Neuronal stem cell (in vitro differentiated cells): ENCODE measurements at places on chromosomes 4 and X.

- no peak for DNase-seq
Measured at GRCh38 chrX:20432048-20432447, 165.3 kb upstream of the RPS6KA3 start.

GRCh38 chrX:111837197-111837596, 38.8 kb upstream of the TRPC5OS start:
- DNase-seq: no peak

GRCh38 chr4:107718351-107718965, 1.6 kb downstream of the PAPSS1 start:
- DNase-seq: no peak

GRCh38 chrX:45771560-45772340, 571.1 kb upstream of the DIPK2B start:
- no peak for DNase-seq

DNA sequence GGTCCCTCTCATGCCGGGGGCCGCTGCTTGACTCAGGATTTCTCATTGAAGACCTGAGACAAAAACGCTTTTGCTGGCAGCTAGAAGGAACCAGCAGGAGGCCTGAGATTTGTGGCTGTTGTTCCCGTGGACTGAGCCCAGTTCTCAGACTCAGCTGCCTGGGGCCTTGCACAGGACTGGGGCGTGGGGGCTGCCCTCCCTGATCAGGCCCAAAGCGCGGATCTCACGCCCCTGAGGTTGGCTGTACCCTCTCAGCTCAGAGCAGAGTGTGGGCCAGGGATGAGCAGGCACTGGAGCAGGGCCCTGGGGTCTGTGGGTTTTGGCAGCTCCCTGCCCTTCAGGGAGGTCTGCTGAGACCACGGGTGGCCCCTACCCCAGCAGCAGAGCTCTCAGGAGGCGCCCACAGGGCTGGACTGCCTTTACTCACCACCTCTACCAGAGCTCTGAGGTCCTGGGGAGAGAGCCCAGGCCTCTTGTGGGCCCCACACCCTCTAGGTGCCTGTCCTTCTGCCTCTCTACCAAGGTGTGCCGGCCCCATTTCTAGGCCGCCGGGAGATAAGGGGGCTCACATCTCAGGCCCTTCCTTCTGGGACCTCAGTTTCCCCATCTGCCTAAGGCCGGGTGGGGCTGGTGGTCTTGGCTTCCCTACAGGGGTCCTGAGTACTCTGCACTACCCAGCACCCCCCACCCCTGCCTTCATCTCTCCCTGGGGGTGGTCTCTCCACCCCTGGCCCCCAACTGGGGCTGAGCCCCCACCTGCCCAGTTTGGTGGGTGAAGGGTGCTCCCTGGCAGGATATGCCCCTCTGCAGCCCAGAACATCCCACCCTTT, 5.6 kb downstream of the MSANTD1 start:
- peak; percentile 9 for DNase-seq

GRCh38 chr4:125243789-125244397, 70.9 kb upstream of the FAT4 start:
- DNase-seq: no peak

- no peak for DNase-seq
Measured at GRCh38 chr4:134567461-134567860, 365.9 kb upstream of the PABPC4L start.

GRCh38 chr4:47383829-47384427, 79.6 kb downstream of the COMMD8 start:
- peak; percentile 4 for DNase-seq

GRCh38 chr4:31334086-31334910, 614.1 kb downstream of the PCDH7 start:
- no peak for DNase-seq

DNA sequence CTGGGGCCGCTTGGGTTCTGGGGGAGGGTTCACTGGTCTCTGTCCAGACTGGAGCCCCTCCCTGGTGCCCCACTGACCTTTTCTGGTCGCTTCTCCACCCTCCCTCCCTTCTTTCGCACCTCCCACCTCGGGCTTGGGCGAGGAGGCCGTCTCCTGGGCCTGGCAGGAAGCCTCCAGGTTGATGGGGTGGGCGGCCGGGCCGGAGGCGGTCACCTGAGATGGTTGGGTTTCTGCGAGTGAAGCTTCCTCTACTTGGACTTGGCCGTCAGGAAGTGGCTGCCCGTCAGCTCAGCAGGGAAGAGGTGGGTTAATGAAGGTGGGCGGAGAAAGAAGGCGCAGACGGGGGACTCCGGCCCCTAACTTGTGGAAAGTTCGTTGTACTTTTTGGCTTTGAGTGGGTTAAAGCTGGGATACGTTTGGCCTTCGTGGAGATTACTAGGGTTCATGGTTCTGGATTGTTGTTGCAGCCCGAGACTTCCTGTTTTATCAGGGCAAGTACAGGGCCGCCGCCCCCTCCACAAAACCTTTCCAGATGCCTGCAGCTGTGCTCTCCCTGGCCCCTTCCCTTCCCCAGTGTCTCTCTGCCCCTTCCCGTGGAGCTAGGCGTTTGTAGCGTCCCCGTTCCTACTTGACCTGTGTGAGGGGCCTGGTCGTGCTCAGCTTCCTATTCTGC, 1.2 kb downstream of the AKAP17A start:
- no peak for DNase-seq

GRCh38 chr4:171017593-171017992, 795.6 kb upstream of the GALNTL6 start:
- DNase-seq: peak; percentile 3

GRCh38 chr4:61520681-61521160, 320.6 kb downstream of the ADGRL3 start:
- DNase-seq: no peak

GRCh38 chrX:3659761-3660160, 53.7 kb downstream of the PRKX start:
- no peak for DNase-seq

DNA sequence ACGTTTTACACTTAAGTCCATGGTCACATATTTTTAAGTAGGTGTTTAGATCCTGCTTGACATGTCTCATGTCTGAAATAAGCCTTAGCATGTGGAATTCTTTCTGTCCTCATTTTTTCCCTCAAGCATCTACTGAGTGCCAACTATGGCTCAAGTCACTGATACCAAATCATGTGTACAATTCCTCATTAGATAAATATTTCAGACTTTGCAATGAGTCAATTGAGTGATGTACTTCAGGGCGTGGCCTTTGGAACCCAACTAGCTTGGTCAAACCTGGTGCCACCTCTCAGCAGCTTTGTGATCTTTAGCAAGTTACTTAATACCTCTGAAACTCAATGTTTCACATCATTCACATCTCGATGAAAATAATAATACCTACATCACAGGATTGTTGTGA, 12.6 kb upstream of the JADE1 start:
- DNase-seq: no peak

DNA sequence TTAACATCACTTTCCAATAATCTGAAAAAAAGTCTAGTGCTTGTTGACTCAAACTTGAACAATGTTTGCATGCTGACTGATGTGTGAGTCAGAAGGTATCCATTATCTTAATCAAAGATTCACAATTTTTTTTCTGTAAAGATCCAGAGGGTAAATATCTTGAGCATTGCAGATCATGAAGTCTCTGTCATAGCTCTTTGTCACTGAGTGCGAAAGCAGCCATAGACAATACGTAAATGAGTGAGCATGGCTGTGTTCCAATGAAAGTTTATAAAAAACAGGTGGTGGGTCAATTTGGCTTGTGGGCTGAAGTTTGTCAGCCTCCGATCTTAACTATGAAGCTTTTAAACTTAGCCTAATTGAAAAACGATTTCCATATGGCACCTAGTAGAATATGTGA, 37.7 kb downstream of the NHS start:
- no peak for DNase-seq

GRCh38 chrX:102849396-102849795, 87.7 kb upstream of the RAB40AL start:
- DNase-seq: no peak

GRCh38 chr4:87270144-87270543, 49.7 kb upstream of the KLHL8 start:
- peak; percentile 18 for DNase-seq

GRCh38 chr4:101066626-101067170, 280.6 kb downstream of the PPP3CA start:
- DNase-seq: no peak

DNA sequence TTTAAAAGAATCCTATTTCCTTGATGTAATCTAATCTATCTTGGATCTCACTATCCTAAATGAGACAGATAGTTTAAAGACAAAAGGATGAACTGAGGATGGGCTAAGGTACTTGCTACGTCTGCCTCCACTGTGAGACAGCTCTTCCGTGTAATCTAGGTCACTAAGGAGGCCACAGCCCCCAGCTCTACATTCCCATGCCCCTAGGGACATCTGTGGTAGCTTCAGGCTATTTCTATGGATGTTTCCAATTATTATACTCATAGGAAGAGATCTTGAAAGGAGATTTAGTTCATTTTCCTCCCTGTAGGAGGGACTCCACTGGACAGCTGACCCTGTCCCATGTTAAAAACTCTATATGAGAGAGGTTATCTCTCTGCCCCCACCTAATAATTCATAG, 140.8 kb upstream of the TRPC5 start:
- DNase-seq: no peak

DNA sequence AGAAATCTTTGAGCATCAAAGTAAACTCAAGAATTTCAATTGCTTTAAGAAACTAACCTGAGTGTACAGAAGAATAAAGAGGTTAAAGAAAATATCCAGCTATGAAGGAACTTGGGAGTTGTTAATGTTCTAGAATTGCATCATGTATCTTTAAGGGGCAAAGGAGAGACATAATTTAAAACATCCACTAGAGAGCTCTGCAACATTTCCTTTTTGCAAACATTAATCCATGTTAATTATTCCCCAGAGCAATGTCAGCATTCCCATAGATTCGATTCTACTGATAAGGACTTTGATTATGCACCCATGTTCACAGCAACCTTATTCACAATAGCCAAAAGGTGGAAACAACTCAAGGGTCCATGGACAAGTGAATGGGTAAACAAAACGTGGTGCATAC, 80.2 kb upstream of the SORBS2 start:
- no peak for DNase-seq

DNA sequence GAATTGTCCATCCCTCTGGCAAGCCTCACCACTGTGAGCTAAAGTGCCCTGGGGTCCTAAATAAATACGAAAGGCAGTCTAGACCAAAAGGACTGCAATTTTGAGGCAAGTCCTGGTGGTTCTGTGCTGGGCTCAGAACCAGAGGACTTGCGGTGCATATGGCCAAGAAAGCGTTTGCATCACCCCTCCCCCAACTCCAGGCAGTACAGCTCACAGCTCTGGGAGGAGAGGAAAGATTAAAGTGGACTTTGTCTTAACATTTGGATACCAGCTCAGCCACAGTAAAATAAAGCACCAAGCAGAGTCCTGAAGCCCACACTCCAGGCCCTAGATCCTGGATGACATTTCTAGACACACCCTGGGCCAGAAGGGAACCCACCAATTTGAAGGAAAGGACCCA, 24.9 kb downstream of the RNF128 start:
- DNase-seq: no peak

DNA sequence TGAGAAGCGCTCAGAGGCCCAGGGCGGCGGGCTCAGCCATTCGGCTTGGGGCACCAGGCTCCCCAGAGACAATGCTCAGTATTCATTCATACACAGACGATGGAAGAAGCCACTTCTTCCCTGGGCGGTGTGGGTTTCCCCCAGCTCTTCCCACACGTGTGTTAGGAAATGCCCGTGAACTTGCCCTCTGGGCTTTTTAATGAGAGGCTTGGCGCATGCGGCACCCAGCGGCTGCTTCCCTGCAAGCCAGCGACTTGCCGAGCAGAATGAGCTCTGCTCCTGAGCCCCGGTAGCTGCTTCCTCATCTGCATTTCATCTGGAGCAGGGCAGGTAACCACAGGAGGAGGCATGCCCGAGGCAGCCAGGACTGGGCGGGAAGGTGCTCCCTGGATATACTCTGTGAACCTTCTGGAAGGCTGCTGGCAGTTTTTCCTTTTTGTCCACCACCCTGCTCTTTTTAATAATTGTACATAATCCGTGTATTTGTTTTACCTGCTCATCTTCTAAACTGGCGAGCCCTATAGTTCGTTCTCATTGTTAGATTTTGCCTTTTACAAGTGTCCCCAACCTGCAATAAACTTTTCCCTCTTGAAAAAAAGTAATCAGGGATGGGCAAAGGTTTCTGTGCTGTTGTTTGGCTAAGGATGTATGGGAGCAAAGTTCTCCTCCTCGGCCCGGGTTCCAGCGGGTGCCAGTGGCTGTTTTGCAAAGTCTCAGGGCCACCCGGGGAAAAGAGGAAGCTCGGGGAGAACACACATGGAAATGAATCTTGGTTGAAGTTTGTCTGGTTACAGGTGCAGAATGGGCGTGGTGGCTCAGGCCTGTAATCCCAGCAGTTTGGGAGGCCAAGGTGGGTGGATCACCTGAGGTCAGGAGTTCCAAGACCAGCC, 178.8 kb downstream of the DCLK2 start:
- no peak for DNase-seq

DNA sequence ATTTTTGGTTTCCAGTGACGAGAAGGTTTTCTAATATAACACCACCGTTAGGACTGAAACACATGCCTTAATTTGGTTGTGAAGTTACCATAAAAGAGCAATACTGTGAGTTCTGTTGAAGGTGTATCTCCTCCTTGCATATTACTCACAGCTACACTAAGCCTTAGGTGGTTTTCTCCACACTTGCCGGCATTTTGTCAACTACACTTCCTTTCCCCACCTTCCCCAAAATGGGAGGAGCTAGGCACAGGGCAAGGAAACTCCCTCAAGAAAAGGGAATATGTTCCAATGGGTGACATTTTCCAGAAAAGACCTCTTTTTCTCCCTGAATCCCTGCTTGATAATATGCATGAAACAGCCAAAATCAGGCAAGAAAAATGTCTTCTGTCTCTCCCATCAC, 44.8 kb downstream of the RELL1 start:
- DNase-seq: no peak

DNA sequence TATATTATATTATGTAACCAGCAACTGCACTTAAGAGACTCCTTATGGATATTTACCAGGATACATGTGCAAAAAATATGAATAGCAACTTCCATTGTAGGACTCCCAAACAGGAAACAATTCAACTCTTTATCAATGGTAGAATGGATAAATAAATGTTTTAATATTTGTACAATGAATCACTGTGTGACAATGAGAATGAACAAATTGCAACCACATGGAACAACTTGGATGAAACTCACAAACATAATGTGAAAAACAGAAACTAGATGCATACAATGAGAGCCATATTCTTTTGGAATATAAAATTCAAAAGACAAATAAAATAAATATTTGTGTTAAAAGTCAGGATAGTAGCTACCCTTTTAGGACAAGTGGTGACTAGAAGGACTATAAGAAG, 1015.7 kb downstream of the TECRL start:
- no peak for DNase-seq

GRCh38 chr4:184142121-184143000, 75.3 kb downstream of the ENPP6 start:
- no peak for DNase-seq

DNA sequence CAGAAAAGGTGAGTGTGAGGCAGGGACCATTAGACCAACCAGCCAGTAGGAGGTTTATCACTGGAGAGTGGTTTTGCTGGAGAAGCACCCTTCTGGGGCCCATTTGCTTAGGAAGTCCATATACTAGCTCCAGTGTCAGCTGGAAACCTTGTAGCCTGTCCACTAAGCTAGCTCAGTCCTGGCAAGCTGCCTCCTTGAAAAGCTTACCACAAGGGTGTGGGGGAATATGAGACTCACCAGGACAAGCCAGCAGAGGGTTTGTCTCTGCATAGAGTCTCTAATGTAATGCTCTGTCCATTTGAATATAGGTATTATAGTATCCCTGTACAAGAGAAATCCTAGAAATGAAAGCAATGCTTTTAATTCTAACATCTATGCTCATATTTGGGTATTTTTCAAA, 86.3 kb downstream of the FBXL5 start:
- DNase-seq: no peak

GRCh38 chrX:22373766-22374165, 101.1 kb downstream of the CBLL2 start:
- no peak for DNase-seq
